Memory B cell (primary cell): ENCODE measurements at places on chromosomes 7 and 10.
A peak's percentile ranks its signal among the peaks of the same experiment; 100 is the strongest.

DNA sequence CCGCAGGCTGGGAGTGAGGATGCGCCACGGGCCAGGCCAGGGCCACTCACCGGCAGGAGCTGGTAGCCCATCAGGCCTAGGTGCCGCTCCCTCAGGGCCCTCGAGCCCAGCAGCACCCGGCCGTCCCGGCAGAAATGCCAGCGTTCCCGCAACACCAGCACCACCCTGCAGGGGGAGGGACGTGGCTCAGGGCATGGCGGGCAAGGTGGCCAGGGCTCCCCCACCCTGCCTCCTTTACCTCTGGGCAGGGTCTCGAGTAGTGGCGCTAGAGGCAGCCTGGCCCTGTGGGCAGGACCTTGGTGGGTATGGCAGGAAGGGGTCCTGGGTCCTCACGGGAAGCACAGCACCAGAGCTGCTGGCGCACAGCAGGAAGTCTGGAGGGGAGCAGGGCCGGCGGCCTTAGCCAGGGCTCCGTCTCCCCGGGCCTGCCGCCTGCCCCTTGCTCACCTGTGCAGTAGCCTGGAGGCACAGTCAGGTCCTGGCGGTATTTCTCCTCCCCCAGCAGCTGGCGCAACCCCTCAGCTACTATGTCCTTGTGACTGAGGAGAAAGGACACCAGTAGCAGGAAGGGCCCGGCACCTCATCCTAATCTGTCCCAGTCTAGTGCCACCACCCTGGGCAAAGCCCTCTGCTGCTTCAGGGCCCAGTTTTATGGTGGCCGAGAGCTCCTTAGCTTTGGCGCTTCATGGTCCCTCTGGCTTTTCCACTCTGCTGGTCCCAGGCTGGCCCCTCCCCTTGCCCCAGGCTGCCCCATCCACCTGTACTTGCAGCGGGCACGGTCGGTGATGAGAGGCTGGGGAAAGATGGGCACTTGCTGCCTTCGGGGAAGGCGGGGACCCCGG lies 3.5 kb downstream of the FASTK start:
- no peak for DNase-seq

- no peak for DNase-seq
These were observed 86.6 kb downstream of the ITGB8 start for GRCh38 chr7:20417260-20417659.

DNA sequence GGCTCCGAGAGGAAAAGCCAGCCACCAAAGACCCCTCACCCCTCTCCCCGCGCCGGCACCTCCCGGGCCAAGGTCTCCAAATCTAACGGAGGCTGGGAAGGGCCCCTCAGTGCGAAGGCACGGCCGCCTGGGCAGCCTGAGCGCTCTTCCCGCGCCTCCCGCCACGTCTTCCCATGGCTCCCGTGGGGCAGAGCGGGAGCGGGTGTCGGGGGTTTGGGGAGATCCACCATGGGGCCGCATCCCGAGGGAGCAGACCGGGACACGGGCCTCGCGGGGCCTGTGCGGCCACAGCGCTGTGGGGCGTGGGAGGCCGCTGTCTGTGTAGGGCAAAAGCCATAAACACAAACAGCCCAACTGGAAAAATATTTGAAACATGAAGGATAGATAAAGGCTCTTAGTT lies 22.4 kb downstream of the GPER1 start:
- DNase-seq: no peak

- DNase-seq: no peak
These were observed 185.8 kb upstream of the TMEM106B start for GRCh38 chr7:12025246-12025645.

DNA sequence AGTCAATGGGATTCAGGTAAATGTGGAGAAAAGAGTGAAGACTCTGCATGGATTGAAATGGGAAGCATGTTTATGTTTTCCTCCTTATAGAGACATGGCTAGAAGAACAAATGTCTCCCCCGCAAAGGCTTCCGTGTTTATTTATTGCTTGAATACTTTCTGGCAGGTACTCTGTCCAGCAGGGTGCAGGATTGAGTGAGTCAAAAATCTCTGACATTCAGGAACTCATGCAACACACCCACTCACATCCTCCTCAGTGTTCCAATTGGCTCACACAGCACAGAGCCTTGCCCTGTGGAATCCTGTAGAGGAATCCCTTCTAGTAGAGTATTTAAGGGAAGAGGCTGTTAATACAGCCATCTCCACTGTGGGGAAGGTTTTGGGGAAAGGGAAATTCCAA lies 290.3 kb upstream of the VWC2 start:
- no peak for DNase-seq

DNA sequence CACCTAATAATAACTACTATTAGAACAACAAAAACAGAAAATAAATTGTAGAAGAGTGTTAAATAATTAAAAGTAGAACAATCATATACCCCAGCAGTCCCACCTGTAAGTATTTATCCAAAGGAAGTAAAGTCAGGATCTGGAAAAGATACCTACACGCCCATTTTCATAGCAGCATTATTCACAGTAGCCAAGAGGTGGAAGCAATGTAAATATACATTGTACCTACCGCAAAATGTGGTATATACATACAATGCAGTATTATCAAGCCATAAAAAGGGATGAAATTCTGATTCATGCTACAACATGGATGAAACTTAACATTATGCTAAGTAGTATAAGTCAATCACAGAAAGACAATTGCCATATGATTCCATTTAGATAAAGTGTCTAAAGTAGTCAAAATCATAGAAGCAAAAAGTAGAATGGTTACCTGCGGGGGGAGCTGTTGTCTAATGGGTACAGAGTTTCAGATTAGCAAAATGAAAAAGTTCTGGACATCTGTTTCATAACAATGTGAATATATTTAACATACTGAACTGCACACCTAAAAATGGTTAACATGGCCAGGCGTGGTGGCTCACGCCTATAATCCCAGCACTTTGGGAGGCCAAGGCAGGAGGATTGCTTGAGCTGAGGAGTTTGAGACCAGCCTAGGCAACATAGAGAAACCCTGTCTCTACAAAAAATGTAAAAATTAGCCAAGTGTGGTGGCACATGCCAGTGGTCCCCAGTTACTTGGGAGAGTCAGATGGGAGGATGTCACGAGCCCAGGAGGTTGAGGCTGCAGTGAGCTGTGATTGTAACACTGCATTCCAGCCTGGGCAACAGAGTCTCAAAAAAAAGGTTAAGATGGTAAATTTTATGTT lies 6.0 kb upstream of the TMED4 start:
- DNase-seq: peak; percentile 65
